ENCODE measurements at places on chromosomes 13 and 19.

DNA sequence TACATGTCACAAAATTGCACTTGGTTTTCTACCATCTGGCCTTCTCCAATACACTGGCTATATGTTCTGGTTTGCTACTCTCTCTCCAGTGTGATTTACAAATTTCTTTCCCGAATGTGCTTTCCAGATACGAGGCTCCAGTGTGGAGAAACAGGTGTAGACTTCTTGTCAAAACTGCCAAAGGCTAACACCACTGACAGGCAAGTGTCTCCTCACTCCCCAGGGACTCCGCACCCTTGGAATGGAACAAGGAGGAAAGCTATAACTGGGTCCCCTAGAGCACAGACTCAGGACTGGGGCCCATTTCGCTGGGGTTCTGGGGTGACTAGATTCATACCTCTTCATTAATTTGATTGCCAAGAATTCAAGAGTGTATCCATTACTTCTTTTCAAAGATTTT is 161.8 kb downstream of the FOXO1 start:
- no peak for DNase-seq

GRCh38 chr13:59835569-59835968 is 328.2 kb downstream of the DIAPH3 start:
- no peak for DNase-seq

DNA sequence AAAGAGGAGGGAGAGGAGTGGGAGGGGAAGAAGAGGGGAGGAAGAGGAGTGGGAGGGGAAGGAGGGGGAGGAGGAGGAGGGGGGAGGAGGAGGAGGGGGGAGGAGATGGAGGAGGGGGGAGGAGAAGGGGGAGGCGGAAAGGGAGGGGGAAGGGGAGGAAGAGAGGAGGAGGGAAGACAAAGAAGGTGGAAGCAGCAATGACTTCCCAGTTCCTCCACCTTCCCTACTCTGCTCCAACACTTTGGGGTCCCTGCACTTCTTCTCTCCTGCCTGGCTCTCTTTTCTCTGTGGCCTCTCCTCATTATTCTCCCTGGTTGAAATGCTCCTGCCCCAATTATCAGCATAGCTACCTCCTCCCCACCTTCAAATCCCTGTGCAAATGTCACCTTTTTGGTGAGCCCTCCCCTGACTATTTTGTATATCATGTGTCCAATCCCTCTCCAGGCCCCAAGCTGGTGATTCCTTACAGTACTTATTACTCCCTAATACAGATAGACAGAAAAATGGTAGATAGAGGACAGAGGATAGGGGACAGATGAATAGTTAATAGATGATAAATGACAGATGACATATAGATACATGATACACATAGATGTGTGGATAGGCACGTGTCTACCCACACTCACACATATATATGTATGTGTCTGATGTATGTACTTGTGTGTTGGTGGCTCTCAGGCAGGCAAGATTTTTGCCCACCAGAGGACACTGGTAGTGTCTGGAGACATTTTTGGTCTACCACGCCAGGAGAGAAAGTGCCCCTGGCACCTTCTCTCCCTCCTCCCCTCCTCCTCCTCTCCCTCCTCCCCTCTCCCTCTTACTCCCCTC is 25.2 kb downstream of the NLRP9 start:
- no peak for DNase-seq

GRCh38 chr13:99908140-99908803 is 63.3 kb downstream of the ZIC5 start:
- no peak for DNase-seq

DNA sequence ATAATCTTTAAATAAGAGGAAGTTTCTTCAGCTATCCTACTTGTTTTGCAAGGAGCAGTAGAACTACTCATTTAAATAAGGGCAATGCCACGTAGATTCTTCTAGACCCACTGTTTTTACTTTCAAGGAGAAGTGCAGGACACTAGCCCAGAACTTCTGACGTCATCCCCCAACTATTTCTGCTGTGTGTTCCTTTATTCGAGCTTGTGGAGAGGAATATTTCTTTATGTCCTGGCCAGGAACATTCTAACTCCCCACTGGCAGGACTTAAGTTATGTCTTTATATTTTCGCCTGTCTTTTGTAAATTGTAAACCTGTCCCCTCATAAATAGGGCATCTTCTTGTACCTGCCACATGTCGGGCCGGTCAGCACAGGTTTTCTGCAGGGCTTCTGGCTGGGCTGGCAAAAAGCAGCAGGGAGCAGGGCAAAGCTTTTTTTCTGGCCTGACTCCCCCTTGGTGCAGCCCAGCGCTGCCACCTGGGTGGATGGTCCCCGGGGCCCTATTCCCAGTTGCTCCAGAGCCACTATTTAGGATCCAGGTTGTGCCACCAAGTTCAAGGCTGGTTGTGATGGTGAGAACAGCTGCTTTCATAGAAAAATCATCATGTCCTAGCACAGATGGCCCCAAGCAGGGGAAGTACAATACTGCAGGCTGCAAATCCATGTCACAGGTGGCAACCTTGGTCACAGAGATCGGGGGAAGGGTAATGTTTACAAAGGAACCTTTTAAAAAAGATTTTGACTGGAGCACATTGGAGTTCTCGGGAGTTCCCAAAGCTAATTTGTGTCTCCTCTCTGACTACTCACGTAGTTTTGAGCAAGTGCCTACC is 1.8 kb downstream of the MBNL2 start:
- peak; percentile 74 for DNase-seq

All from hematopoietic multipotent progenitor cell treated with erythropoietin and hydrocortisone succinate and interleukin-3 and kit ligand, for 6 days (in vitro differentiated cells).